Astrocyte (in vitro differentiated cells and primary cell): ENCODE measurements at places on chromosomes 3 and 15. TPM values are rescaled to one million over a fixed set of nuclear protein-coding genes. Genes with fewer than 3 reads are reported as not detected.

- peak; percentile 6 for DNase-seq
Measured at GRCh38 chr3:132916096-132916495, 122.1 kb upstream of the TMEM108 start.

DNA sequence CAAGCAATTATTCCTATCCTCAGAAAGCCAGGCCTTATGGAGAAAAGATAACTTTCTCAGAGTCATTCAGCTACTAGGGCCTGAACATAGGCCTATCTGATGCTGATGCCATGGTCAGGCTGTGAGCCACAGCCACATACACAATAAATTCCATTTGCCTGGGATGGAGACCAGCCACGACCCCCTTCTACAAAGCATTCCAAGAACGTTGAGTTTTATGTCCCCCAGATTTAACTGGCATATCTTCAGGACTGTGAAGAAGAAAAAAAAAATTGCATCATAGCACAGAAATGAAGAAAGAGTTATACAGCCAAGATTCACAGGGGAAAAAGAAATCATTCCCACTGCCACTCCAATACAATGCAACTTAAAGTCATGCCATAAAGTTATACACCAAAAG, 100.0 kb downstream of the THBS1 start:
- DNase-seq: peak; percentile 69

Gene PPP4R2
- 98.5 and 99.3 TPM in 2 replicates for total RNA-seq

GRCh38 chr3:43871627-43872245, 181.0 kb downstream of the ABHD5 start:
- DNase-seq: no peak

DNA sequence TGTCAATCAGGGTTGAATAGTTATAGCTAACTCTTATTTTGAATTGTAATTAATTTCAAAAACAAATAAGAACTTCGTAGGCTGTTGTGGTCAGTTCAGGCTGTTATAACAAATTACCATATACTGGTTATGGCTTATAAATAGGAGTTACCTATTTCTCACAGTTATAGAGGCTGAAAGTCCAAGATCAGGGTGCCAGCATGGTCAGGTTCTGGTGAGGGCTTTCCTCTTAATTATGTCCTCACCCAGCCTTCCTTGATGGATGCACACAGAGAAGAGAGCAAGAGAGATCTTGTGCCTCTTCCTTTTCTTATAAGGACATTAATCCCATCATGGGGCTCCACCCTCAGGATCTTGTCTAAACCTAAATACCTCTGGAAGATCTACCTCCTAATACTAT, 265.9 kb upstream of the SUCLG2 start:
- no peak for DNase-seq

Gene EOMES
- not detected in 2 replicates for total RNA-seq

DNA sequence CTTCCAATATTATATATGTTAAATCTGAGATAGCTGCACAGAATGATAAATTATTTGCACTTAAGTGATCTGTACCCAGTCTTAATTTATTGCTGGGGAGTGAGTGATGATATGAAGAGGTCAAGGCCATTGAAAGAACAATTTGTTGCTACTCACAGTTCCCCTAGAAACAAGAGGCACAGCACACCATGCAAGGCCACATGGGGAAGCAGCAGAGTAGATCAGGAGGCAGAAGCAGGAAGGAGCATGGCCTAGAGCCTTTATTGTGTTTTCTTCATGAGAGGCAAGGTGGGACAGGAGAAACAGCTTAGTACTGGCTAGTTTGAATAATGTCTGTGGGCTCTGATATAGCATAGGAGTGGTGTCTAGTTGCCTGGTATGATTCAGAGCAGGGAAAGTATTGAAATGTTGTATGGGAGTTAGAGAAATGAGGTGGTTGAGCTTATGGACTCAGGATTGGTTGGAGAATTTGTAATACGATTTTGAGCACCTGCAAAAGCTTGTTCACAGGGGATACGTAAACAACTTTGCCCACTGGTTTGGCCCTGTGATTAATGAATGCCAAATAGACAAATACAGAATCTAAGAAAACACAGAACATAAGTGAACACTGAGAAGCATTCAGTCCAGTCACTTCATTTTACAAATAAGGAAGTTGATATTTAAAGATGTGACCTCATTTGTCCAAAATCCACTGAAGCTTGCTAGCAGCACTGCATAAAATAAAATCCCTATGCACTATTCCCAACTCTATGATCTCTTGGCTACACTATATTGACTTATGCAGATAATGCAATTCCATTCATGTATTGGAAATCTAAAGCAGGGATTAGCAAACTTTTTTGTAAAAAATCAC, 71.7 kb downstream of the TMCO5A start:
- no peak for DNase-seq

Gene GMNC
- 0.62 and 0.75 TPM in 2 replicates for total RNA-seq

GRCh38 chr3:101995371-101996046, 146.2 kb downstream of the NFKBIZ start:
- peak; percentile 66 for DNase-seq

DNA sequence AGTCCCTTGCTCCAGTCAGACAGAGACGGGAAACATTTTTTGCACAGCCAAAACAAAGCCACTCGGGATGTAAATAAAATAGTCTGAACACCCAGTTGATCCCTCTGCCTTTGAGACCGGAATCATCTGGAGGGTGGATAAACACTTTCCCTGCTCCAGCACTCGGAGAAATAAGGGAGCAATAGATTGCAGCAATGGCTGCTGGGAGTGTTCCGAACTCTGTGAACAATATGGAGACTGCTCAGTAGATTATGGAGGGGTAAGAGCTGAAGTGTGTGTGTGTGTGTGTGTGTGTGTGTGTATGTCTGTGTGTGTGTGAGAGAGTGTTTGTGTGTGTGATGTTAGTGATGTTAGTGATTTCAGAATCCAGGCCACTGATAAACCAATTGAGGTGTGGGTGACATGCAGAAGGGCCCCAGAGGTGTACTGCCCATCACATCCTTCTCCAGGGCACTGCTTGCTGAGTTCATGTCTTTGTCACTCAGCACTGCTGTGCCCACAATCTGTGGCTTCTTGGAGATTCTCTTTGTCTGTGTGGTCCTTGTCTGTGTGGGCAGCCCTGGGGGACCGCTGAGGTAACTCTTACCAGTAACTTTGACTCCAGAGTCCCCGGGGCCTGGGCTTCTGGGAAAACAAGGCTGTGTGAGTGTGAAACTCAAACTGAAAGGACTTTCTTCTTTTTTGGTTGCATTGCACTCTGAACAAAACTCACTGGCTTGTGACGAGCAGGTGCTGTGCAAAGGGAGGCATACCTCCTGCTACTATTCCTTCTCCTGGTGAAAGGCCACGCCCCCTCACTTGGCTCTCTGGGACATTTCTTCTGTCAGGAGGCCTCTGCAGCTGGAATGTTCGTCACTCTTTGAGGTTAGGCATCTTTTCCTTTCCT, 23.0 kb downstream of the CRYGS start:
- no peak for DNase-seq

DNA sequence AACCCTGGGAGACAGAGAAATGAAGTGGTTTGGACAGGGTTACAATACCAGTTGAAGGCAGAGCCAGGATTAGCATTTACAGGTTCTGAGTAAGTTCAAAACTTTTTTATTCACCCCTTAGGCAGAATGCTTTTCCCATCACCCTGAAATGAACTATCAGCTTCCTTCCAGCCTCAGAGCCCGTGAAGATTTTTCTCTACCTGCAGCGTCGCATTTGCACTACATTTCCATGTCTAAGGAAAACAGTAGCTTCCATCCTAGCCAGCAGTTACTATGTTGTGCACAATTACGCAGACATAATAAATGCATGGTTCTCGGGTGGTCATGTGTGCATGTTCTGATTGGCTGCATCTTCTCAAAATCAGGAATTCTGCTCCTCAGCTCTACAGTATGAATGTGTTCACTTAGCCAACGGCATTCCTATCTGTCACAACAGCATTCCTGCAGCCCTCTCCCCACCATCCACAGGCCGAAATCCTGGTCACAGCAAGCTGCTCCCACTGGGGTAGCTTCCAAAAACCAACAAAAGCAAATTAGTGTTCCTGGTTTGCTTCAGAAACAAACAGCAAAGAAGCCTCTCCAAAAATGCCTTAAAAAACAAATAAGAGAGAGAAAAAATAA, 510.8 kb upstream of the SEMA6D start:
- DNase-seq: no peak

Gene PLA2G4F
- 0.30 TPM in 1 of 2 replicates, not detected in the other for total RNA-seq

DNA sequence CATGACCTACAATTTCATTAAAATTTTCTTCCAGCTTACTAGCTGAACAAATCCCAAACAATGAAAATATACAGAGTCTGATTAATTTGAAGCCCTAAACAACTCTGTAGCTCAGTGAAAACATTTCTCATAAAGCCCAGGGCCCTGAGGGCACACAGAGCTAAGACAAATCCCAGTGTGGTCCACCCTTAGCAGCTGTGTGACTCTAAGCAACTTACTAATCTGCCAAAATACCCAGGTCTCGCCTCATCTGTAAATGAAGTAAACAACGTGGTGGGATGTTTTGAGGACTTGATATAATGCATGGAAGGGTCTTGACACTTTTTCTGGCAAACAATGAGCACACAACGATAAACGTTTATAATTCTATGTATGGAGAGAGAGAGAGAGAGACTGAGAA, 158.4 kb downstream of the FHIT start:
- no peak for DNase-seq

Gene PHLDB2
- total RNA-seq: 170 and 171 TPM in 2 replicates

Gene BLOC1S6
- 62.3 and 64.2 TPM in 2 replicates for total RNA-seq

Gene GOLGA8J
- total RNA-seq: 0.67 TPM in 1 of 2 replicates, not detected in the other

Gene SLC28A2
- total RNA-seq: not detected in 2 replicates

DNA sequence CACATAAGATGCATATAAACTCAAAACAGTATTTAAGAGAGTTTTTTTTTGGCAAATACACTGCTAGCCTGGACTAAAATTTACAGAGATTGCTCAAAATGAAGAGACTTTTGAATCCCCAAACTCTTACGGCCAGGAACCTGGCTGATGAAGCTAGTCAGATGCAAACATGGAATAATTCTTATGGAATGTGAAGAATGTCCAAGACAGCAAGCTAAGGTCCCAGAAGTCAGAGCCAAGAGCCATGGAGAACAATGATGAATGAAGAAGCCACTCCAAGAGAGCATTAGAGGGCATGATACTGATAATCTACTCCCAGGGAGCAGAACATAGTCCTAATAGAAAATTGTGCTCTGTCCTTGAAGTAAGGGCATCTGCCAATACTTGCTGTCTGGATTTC, 705.5 kb downstream of the DIPK2A start:
- peak; percentile 18 for DNase-seq

DNA sequence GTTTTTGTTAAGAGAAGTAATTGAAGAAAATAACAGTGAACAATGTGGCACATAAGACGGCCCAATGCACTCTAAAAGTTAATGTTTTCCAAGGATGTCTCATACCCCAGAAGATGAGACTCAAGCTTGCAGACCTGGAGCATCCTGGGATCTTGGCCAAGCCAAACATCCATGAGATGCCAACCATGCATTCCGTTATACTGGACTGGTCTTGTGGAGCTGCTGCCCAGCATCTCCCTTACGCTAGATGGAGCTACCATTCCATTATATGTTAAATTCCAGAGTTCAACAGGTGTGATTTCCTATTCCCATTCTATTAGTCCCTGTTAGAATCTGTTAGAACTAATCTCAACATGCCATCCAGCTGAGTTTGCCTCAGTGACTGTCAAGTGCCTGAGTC, 181.8 kb downstream of the PDCD6IP start:
- peak; percentile 38 for DNase-seq
